ENCODE measurements at places on chromosomes 3 and 15.

GRCh38 chr3:133863911-133864310 lies 31.8 kb downstream of the RAB6B start:
- DNase-seq, result no peak

GRCh38 chr15:79314186-79314585 lies 3.3 kb downstream of the TMED3 start:
- DNase-seq, result no peak

GRCh38 chr15:80849308-80849707 lies 70.1 kb downstream of the CEMIP start:
- DNase-seq, result peak; percentile 83

GRCh38 chr15:92415639-92416297 lies 22.1 kb downstream of the ST8SIA2 start:
- DNase-seq, result peak; percentile 42

GRCh38 chr3:19931767-19932188 lies 2.2 kb downstream of the EFHB start:
- DNase-seq, result no peak

DNA sequence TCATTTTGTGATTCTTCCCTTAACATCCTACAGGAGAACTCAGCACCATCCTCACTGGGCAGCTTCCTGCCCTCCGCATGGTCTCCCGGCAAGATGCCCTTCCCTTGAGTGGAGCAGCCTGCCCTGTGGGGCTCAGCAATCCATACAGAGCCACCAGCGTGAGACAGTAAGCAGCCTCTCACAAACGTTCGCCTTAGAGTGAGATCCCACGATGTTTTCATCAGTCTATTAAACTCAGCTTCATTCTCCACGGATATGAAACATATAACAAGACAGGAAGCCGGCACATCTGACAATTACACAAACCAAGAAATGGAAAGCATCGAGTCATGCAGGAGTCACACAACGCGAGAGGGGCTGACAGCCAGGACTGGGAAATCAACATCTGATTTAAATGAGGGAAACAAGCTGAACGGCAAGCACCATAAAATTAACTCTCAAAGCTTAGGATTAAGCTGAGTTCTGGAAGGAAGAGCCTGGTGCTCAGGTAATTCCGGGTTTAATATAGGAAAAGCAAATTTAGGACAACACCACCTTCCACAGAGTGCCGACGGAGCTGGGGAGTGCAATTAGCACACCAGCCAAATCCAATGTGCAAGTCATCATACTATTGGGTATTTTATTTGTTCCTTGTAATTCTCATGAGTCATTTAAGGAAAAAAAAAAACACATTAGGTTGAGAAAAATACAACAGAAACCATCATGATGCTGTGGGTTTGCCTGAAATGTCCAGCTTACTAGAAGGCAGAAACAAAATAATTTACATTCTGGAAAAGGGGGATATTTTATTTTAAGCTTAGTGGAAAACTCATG lies 272.0 kb downstream of the OCA2 start:
- DNase-seq, result no peak

DNA sequence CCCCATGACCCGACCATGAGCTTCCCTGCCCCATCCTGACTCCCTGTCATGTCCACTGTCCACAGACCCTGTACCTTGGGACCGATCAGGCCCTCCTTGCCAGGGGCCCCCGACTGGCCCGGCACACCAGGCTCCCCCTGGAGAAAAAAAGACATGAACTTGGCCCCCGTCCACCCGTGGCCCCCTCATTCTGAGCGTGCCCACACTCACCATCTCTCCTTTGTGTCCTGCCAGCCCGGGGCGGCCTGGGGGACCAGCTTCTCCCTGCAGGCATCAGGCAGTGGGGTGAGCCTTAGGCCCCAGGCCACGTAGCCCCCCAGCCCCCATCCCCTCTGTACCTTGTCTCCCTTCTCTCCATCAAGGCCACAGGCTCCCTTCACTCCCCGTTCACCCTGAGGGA lies 3.9 kb upstream of the UCN2 start:
- DNase-seq, result no peak

- DNase-seq, result no peak
Measured at GRCh38 chr3:64560791-64561190, 127.0 kb downstream of the ADAMTS9 start.

GRCh38 chr3:43966530-43966929 lies 275.2 kb upstream of the TOPAZ1 start:
- DNase-seq, result no peak

DNA sequence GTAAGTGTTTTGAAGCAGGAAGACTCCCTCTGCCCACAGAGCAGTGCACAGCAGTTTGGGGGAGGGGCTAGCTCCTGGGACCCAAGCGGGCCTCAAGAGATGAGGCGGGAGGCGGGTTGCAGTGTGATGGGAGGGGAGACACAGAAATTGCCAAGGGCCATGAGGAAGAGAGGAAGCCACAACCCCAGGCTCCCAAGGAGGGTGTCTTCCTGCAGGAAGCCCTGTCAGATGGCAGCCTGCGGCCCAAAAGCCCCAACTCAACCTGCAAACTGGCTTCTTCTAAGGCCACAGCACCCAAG lies 7.3 kb upstream of the ISLR2 start:
- DNase-seq, result no peak

DNA sequence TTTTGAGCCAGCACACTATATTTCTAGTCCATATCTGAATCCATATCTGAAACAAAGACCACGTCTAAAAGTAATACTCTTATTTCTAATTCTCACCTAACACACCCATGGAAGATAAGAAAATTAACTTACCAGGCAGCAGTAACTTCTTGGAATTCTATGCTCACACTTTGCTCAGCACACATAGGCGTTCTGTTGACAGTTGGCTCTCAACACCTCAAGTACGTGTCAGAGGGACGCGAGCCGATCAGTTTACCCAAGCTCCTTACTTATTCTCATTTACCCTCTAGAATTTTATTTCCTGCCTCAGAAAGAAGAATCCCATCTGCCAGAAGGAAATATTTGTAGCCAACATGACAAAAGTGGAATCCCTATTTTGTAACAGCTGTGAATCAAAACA lies 911.9 kb downstream of the FHIT start:
- no peak for DNase-seq

DNA sequence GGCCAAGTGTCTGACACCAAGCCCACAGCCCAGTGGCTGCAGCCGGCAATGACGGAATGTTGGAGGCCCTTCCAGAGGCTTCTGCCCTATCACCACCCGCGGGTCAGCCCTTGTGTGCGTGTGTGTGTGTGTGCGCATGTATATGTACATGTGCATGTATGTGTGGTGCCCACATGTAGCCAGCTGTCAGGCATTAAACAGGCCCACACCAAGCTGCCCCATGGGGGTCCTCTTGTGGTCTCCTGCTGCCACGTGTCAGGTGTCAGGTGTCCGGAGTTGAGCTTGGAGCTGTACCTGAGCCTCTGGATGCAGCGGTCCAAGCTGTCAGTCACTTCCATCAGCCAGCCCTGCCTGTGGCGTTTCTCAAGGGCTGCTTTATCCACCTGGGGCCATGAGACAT lies 13.9 kb downstream of the UROC1 start:
- DNase-seq, result no peak

- no peak for DNase-seq
Measured at GRCh38 chr15:48170981-48171380, 7.1 kb downstream of the MYEF2 start.

DNA sequence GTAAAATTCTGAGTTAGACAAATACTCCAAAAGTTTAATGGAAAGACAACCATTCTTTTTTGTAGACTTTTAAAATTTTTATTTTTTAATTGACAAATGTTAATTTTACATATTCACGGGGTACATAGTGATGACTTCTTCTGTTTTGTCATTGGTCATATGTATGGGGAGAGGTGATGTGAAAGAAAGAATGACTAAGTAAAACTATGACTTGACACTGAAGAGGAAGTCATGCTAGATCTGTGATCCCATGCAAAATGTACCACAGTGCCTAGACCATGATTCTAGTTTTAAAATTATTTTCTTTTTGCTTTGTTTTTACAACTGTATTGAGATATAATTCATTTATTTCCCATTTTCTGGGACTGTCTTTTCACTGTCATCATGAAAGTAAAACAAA lies 281.6 kb downstream of the MBNL1 start:
- DNase-seq, result no peak

GRCh38 chr15:95291898-95292472 lies 1038.5 kb upstream of the NR2F2 start:
- DNase-seq, result peak; percentile 23

- no peak for DNase-seq
Measured at GRCh38 chr15:25173241-25174028, 218.6 kb downstream of the SNRPN start.

DNA sequence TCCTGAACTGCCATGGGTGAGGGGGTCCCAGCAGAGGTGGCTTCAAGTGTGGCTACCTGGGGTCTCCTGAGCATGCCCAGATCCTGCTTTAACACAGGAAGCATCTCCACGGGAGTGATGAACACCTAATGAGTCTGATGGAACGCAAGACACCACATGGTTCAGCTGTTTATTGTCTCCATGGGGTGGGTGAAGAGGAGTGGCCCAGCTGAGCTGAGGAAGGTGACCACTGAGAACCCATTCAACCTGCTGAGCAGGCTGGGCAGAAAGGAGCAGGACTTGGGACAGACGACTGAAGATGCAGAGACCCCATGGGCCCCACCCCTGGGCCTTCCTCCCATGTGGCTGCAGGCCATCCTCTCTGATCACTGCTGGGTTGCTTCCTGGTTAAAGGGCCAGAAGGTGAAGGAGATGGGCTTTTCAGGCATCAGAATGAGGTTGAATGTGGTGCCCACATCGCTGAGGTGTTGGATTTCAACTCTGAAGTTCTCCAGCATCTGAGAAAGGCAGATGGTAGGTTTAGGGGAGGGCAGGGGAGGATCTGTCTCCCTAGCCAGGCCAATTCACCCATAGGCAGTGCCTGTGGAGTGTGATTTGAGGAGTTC lies 29.7 kb downstream of the CYP11A1 start:
- DNase-seq, result no peak
